ENCODE measurements at places on chromosomes 11 and 22.

DNA sequence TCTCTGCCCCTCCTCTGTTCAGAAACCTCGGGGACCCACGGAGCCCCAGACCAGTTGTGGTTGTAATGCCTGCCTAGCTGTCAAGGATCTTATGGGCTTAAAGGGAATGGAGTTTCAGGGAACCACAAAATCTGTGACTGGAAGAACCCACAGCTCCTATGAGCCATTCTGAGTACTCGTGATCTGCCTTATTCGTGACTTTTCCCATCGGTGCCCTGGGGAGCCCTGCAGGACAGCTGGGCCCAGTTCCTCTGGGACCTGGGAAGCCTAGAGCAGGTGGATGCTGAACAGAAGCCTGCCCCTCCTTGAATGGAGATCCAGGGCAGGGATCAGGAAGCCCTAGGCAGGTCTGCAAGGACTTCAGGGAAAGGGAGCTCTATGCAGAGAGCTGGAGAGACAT lies 42.1 kb upstream of the TTC12 start:
- DNase-seq: no peak

DNA sequence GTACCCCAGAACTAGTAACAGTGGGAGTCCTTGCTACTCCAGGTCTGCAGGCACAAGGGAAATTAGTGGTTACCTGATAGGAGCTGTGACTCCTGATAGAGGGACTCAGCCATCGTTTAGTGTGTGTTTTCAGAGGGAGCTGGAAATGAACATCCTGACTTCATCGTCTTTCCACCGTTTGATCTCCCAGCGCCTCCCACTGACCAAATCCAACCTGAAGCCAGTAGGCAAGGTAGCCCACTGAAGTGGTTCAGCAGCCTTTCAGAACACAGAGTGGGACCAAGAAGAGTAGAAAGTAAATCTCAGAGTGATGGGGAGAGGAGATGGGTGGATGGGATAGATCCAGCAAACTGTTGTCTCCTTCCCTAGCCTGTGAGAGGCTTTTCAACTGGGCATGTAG lies 385.9 kb downstream of the INSC start:
- no peak for DNase-seq

DNA sequence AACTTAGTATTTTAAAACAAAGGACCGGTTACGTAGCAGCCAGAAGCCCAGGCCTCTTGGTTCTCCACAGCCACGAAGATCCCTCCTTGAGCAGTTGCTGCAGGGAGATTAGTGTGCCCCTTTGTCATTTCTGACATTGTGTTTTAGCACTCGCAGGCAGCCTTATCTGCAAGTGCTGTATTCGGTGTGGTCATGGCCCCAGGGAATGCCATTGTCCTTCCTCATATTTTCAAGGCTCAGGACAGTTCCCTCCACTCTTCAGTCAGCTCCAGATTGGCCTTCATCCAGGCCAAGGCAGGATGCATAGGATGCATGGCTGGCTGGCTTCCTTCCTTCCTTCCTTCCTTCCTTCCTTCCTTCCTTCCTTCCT lies 88.5 kb downstream of the ZBTB16 start:
- DNase-seq: no peak

GRCh38 chr22:44743804-44744211 lies 8.6 kb upstream of the ARHGAP8 start:
- no peak for DNase-seq

- no peak for DNase-seq
Observed at GRCh38 chr11:76623171-76623883, 47.2 kb downstream of the LRRC32 start.

DNA sequence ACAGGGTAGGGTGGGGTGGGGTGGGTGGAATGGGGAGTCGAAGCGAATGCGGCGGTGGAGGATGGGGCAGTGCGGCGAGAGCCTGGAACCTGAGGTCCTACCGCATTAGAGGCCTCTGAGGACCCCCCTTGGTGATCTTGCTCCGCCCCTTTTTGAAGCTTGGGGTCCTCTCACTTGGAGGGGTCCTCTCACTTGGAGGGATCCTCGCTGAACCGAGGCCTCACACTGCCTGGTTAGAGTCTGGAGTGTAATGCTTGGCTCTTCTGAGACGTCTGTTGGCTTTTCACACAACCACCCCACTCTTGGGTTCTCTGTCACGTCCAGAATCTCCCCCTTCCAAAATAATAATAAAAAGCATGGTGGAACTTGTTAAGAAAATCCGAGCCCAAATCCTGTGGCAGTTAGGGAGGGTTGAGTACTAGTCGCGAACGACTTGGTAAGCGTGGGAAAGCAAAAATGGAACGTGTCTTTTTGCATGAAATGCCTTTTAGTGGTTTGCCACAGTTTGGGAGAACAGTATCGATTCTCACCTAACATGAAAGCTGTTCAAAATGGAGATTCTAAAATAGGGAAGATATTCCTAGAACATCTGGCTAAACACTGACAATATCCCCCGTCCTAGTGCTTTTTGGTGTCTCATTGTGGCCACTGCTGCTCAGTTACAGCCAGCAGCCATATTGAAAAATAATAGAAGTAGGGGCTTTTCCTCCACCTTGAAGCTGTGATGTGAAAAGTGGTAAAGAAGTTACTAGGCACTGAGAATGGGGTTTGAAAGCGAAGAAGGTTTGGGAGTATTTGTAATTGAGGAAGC lies 822 bp downstream of the RBX1 start:
- no peak for DNase-seq

DNA sequence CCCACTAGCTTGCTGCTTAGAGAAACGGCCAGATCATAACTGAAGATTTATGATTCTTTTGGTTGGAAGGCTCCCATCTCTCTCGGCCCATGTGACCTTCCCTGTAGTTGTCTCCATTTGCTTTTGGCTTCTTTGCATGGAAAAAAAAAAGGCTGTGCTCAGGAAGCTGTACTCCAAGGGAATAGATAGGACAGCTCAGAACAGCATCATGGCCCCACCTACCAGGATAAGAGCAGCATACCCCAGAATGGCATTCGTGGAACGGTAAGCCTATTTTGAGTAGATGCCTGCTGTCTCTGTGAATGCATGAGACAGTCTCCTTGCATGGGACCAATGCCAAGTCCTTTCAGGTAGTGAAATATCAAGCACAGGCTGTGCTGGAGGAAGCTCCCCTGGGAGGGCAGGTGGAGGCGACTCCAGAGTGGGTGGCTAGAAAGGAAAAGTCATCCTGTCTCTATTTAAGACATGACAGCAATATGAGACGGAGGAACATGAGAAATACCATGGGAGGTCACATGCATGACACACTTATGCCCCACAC lies 94.1 kb upstream of the AMOTL1 start:
- no peak for DNase-seq

DNA sequence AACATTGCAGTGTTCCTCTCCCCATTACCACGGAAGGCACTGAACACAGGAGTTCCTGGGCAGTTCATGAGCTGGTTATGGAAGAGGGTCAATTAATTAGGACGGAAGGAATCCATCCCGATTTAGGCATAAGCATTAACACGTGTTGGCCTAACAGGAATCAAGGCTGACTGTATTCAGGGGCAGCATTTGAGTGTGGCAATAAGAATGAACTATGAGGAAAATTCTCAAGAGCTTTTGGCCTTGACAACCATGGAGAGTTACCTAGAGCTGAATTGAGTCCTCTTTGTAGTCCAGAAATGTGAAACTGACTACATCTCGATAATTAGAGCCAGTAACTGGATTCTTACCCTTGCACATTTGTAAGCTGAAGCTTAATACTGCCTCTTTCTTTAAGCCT lies 82.4 kb upstream of the CRTAM start:
- DNase-seq: no peak

DNA sequence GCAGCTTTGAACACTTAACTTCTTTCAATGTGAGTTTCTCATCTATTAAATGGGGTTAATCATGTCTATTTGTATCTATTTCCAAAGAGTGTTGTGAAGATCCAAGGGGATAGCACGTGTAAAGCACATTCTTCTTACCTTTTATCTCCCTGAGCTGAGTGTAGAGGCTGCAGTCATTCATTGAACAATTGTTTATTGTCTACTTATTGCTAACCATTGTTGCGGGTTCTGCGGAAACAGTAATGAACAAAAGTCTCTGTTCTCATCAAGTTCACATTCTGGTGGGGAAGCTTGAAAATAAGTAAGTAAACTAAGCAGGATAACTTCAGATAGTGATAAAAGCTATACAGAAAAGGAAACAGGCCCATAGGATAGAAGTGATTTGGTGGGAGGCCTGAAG lies 27.4 kb upstream of the PLET1 start:
- no peak for DNase-seq

GRCh38 chr11:112874980-112875379 lies 86.2 kb upstream of the NCAM1 start:
- no peak for DNase-seq

GRCh38 chr11:65499713-65500386 lies 1.0 kb downstream of the MALAT1 start:
- no peak for DNase-seq

- DNase-seq: no peak
Observed at GRCh38 chr11:23555085-23555484, 694.8 kb upstream of the CCDC179 start.

- peak; percentile 81 for DNase-seq
Observed at GRCh38 chr22:46122511-46122971, 27.8 kb upstream of the PPARA start.

- DNase-seq: no peak
Observed at GRCh38 chr22:29587938-29588699, 7.2 kb upstream of the NIPSNAP1 start.

DNA sequence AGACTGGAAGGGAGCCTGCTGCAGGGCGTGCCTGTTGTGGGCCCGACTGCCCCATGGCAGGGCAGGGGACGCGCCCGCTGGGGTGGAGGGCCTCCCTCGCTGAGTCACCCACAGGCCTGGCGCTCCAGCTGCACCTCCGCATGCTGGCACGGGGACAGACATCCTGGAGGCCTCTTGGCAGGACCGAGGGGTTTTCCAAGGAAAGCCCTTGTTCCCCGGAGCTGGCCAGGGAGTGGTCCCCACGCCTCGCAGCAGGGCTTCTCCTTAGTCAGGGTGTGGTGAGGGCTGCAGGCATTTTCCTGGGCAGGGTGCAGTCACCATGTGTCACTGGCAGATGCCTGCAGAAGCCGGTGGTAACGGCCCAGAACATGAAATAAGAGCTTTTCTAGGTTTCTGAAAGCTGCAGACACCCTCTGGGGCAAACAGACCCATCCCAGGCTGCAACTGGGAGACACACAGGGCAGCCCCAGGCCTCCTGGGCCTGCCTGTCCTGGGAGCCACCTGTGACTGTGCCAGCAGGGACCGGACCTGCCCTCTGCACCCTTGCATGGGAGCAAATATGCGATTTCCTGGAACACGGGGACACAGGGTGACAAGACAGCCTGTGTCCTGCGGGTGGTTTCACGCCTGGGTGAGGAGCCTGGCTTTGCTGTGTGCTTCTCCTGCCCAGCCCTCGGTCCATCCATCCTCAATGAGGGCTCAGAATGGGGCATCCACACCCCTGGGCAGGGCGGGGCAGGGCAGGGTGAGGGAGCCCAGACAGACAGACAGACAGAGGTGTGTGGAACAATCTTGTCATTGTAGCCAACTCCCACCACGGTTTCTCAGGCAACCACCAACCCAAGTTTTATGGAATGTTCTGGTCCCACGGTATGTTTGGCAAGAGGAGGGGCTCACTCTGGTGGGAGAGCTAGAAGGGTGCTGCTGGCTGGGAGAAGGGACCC lies 43.2 kb upstream of the FADD start:
- peak; percentile 81 for DNase-seq

DNA sequence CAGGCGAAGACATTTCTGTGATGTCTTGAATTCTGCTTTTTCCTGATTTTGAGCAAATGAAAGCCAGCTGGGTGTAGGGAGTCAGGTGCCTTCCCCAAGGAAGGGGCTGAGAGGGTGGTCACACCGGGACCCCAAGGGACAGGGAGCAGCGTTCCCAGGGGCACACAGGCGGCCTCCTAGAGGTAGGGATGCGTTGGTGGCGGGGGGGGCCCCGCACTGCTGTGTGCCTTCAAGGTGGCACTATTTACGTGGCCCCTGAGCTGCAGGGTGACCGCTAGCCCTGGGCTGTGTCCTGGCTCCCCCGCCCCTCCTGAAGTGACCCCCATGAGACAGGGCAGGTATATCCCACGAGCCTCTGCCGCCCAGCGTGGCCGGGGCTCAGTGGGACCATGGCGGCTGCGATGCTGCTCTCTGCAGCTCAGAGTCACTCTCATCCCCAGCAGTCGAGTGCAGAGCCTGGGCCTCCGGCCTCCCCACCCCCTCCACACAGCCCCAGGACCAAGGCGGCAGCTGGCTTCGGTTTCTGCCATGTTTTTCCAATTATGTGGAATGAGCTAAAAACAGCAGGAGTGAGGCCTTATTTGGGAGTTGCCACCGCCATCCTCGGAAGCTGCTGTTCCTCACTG lies 60.9 kb downstream of the LRP5 start:
- no peak for DNase-seq

GRCh38 chr11:44582641-44583352 lies 17.3 kb downstream of the CD82 start:
- no peak for DNase-seq

GRCh38 chr22:22369964-22370270 lies 125.3 kb downstream of the VPREB1 start:
- DNase-seq: no peak

DNA sequence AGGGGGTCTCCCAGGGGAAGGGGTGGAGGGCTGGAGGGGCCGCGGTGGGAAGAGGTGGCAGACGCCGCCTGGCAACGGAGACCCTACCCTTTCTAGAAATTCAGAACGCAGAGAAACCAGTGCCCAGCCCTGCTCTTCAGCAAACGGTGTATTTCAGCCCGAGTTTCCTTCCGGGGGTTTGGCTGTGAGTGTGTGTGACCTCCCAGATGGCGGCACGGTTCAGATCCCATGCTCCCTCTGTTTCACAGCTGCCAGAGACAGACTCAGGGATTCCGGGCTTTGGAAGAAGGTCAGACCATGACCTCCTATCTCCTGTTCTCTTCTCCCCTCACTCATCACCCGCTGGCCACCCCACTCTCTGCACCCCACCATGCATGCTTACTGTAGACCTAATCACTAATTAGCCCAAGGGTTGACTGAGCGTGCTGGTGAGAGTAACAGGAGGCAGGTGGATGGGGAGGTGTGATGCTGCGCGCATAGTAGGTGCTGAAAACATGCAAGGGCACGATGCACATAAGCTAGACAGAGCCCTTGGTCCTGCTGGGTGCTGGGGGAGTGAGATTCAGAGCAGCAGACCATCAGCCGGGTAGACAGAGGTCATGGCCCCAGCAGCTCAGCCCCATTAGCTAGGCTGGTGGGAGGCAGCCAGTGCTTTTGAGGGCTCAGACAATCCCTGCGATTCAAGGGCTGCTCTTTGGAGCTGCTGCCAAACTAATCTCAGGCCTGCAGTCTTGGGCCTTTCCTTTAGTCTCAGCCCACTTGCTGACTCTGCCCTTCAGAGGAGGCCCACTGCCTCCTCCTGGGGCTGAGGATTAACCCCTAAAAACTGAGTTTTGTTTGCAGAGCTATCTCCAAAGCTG lies 256.5 kb upstream of the CADM1 start:
- no peak for DNase-seq
